ENCODE measurements at places on chromosomes 4 and X.

- peak; percentile 69 for ATAC-seq
These were observed 219.2 kb downstream of the MAML3 start for GRCh38 chr4:139934708-139935195.

GRCh38 chr4:88104902-88105610 is 53.4 kb downstream of the ABCG2 start:
- ATAC-seq, result peak; percentile 57

GRCh38 chrX:153736871-153737441 is 12.3 kb downstream of the ABCD1 start:
- ATAC-seq, result no peak

- ATAC-seq, result no peak
These were observed 109.0 kb downstream of the SHROOM4 start for GRCh38 chrX:50705042-50705441.

GRCh38 chr4:7343081-7343655 is 91.6 kb downstream of the PSAPL1 start:
- no peak for ATAC-seq

DNA sequence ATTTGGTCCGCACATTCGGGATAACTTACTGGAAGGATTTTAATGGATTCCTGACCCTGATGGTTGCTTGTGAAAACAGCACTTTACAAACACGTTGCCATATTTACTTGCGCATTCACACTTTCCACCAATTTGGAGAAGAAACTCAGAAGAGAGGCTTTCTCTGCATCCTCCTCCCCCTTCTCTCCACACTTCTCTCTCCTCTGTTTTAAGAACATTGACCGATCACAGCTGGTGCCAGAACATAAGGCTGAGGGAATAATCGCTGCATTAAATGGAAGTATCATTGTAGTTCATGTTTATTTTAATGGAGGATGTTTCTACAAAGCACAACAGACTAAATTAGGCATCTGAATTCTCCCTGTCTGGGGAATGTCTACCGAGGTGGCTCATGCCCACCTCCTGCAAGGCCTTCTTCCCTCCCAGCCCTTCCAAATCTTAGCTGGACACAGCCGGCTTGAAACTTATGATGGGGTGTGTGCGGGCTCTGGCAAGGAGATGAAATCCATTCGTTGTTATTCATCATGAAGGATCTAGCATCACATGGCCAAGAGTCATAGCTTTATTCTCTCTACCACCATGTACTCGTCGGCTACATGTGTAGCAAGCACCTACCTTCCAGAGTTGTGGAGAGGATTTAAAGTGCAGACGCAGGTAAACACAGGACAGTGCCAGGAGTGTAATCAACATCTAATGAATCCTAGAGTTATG is 204.1 kb downstream of the LDB2 start:
- no peak for ATAC-seq

GRCh38 chr4:124934916-124935315 is 222.4 kb upstream of the ANKRD50 start:
- no peak for ATAC-seq

- ATAC-seq, result peak; percentile 67
These were observed 196.8 kb upstream of the LEF1 start for GRCh38 chr4:108365551-108365950.

GRCh38 chrX:70916754-70917153 is 8.2 kb upstream of the TEX11 start:
- no peak for ATAC-seq

GRCh38 chr4:53917729-53918128 is 146.7 kb downstream of the CHIC2 start:
- no peak for ATAC-seq

DNA sequence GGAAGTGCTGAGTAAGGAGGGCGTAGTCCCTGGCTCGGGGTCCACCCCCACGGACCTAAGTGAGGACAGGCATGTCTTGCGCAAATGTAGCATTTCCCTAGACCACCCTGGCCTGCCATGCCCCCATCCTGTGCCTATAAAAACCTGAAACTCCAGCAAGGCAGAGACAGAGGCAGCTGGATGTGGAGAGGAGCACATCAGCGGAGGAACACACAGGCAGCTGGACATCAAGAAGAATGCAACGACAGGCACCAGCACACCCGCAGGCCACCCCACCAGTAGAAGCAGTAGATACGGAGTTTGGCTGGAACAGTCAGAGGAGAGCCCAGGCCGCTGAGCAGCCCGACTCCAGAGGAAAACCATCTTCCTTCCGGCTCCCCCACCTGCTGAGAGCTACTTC is 345.9 kb downstream of the FSTL5 start:
- ATAC-seq, result no peak

GRCh38 chr4:73615613-73616012 is 4.6 kb downstream of the RASSF6 start:
- ATAC-seq, result no peak

GRCh38 chrX:112784692-112785091 is 55.9 kb downstream of the AMOT start:
- ATAC-seq, result no peak

- ATAC-seq, result no peak
These were observed 94.7 kb upstream of the NEIL3 start for GRCh38 chr4:177214935-177215334.

GRCh38 chr4:164613792-164614191 is 140.1 kb upstream of the SMIM31 start:
- no peak for ATAC-seq

GRCh38 chr4:37070041-37070440 is 174.5 kb upstream of the NWD2 start:
- no peak for ATAC-seq

- no peak for ATAC-seq
These were observed 209.3 kb downstream of the SOWAHB start for GRCh38 chr4:76688619-76689144.

DNA sequence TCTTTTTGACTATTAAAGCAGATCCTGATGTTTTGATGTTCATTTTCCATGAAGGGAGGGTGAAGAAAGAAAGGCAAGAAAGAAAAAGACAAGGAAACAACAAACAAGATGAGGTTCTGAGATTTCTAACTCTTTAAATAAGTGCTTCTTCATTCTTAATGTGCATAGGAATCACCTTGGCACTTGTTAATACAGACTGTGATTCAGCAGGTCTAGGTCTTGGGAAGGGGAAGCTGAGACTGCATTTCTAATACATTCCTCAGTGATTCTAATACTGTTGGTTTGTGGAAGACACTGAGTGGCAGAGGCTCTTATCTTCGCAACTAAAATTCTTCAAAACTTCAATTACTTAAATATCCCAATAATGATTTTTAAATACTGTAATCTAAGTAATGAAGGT is 95.2 kb upstream of the NAP1L5 start:
- ATAC-seq, result no peak

GRCh38 chr4:183094393-183095198 is 4.5 kb upstream of the WWC2 start:
- ATAC-seq, result no peak

DNA sequence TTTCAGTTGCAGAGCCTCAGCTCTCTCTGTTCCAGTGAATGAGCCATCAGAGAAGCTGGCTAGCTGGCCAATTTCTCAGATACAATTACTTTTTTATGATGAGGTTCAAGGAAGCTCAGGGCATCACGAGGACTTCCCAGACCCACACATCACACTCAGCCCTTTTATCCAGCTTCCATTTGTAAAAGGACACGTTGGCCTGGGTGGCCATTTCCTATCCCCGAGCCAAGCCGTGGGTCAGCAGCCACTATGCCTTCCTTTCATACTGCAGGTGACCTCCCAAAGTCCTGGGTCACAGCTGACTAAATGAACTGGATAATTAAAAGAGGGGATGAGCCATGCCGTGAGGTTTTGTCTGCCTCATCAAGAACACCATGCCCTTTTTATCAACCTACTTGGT is 236.9 kb upstream of the PPARGC1A start:
- no peak for ATAC-seq

- ATAC-seq, result no peak
These were observed 207.7 kb upstream of the MID1 start for GRCh38 chrX:10828036-10828435.

DNA sequence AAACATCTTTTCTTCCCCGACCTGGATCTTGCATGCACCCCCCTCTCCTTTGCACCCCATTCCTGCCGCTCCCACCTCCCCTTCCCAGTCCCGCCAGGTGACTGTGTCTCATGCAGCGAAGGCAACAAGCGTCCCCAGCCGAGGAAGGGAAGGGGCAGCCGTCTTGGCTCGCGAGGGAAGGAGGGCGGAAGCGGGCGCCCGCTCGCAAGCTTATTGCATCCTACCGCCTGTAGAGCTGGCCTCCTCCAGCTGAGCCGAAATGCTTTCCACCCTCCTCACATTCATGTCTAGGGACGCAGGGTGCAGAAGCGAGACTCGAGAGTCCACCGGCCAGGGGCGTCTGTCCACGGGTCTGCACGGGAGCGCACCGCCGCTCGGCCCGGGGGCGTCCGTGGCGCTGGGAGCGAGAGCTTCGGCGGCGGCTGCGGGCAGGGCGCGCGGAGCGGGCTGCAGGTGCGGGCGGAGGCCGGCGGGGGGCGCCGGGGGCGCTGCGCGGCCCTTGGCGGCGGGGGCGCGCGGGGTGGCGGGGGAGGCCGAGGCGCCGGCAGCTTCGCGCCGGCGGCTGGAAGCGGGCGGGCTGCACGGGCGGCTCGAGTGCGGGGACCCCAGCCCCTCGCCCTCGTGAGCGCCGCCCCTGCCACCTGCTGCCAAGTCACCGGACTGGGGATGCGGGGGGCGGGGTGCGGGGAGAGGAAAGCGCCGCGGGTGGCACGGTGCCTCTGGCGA is at the start of gene KCNIP4:
Gene KCNIP4 (minus strand): TSS at position 426 of the 726 bp plus-strand sequence.
- peak; percentile 81 for ATAC-seq

DNA sequence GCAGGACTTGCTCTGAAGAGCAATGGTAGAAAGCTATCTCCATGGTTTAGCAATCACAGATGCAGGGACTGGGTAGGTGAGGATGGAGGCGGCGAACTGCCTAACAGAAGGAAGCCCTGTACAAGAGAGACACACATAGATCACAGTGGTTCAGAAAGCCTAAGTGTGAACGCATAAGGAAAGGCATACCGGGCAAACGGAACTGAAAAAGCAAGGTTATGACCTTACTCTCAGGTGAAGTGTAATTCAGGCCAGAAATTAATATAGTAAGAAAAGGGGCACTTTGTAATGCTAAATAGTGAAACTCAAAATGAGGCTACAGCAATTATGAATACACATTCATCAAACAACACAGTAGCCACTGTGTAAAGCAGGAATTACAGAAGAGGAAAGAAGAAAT is 126.6 kb downstream of the PALLD start:
- no peak for ATAC-seq

GRCh38 chrX:47264483-47265173 is 31.8 kb downstream of the USP11 start:
- ATAC-seq, result peak; percentile 94
